ENCODE measurements at places on chromosomes 7 and 10.

DNA sequence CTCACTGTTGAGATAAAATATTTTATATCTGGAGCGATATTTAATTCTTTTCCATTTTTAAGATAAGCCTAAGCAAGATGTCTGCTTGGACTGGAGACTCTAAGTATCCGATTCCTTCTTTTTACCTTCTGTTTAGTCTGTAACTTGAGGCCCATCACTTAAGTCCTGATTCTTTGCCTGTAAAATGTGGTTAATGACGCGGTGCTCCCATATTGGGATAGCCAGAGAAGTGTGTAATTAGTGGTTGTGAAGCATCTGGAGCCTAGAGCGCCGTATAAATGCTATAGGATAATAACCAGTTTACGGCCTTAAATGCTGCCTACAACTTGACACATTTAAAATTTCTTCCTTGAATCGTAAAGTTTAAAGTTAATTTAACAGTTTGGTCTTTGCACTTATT is 132.9 kb downstream of the CHN2 start:
- DNase-seq, result no peak

DNA sequence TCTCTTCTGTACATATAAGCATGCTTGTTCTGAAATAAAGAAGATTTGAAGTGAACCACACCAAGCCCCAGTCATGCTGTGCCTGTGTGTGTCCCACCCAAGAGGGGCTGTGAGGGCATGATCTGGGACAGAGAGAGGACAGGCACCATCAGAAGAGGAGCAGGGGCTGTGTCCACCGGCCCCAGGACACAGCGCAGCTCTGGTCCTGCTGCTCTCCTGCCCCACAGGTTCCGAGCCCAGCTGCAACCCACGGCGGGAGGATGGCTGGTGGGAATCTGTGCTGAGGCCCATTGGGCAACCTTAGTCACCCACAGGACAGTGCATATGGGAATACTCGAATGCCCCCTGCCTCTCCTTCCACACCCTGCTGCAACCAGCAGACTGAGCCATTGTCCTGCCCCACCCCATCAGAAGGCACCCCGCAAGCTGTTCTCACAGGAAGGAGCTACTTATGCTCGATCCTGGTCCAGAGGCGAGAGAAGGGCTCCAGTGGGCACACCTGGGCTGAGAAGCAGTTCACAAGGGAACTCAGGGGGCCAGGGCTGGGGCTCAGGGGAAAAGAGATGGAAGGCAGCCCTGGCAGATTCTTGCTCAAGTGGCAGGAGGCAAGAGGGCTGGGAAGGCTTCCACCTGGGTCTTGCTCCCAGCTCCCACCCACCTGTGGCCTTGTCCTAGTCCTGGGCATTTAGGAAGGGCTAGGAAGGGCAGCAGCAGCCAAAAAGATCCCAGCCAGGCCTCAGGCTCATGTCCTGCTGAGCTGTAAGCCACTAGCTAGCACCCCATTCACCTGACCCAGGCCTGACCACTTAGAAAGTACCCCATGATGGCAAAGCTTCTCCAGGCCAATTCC is 31.9 kb downstream of the LDB3 start:
- no peak for DNase-seq

- no peak for DNase-seq
These were observed 18.8 kb downstream of the MRPS24 start for GRCh38 chr7:43850348-43851116.

GRCh38 chr10:104330168-104331110 is 7.8 kb downstream of the ITPRIP start:
- DNase-seq, result no peak

GRCh38 chr10:31947144-31947926 is 18.7 kb upstream of the ARHGAP12 start:
- no peak for DNase-seq

- DNase-seq, result no peak
These were observed 11.2 kb upstream of the CUZD1 start for GRCh38 chr10:122856902-122857301.
